NCI-H2081 treated with DMSO at 0.1 percent for 48 hours (cell line): ENCODE measurements at places on chromosomes 3 and 15.

GRCh38 chr3:107740992-107741896 lies 218.5 kb downstream of the BBX start:
- no peak for DNase-seq

- DNase-seq = no peak
Measured at GRCh38 chr3:28836199-28836598, 444.7 kb upstream of the RBMS3 start.

DNA sequence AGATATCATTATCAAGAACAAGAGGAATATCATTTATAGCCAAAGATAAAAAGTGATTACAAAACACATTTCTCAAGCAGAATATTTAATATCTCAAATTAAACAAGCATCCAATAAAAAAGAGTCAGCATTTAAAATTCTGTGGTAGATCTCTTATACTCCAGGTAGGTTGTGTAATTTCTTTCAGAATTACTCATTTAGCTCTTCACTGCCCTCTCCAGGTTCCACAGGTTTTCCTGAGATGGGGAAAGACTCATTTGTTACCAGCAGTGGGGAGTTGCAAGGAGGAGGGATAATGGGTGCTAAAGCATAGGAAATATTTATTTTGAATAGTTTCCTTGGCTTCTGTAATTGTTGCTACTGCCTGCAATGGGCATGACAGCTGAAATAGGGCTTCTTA lies 83.1 kb upstream of the RASGRP1 start:
- no peak for DNase-seq

DNA sequence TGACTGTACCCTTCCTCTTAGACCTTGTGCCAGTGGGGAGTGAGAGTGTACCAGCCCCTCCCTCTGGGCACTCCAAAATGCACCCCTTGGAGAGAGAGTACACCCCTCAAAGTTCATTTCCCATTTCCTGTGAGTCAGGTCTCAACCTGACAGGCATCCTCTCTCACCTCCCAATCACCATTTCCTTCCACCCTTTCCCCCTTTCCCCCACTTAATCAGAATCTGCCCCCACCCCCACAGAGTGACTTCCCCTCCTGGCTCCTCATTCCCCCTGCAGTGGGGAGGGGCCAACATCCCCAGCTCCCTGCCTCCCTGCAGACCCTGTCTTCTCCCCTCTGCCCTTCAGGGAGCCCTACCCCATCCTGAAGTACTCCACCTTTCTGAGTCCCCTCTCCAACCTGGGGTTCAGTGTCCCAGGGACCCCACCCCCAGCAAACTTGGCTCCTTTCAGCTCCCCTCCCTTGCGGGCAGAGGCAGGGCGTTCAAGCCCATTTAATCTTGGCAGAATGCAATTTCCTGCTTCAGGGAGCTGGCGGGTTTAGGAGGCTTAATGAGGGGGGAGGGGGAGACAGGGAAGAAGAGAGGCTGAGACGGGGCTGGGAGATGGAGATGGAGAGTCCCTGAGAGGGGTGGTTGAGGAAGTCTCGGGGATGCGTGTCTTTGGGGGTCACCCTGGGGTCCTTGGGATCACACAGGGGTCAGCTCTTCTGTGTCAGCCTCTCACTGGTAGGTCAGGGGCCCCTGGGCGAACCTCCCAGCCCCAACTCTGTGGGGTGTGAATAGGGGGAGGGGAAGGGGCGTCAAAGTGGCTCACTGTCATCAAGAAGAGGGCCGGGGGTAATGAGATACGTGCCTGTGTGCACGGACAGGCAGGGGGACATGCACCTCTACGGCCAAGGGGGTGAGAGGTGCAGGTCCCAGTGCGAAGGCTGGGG lies 16.6 kb upstream of the SEMA3F start:
- no peak for DNase-seq

GRCh38 chr3:112670824-112671223 lies 29.9 kb upstream of the CCDC80 start:
- DNase-seq = no peak

GRCh38 chr3:194089357-194090177 lies 46.4 kb upstream of the HES1 start:
- DNase-seq = no peak

DNA sequence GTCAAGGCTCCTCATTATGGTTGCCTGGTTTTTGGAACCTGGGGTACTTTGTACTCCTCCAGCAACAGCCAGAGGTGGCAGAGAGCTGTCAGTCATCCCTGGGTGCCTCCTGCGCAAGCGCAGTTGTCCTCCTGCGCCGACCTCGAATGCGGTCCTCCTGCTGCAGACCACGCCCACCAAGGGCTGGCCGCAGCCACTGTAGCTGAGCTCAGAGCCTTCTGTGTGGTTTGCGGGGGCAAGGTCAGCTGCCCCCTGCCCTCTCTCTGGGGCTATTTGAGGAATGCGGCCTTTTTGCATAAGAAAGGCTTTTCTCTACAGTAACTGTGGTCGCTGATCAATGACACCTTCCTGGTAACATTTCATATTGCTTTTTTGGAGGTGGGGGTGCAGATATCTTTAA lies 131.3 kb upstream of the SNRPN start:
- DNase-seq = no peak

DNA sequence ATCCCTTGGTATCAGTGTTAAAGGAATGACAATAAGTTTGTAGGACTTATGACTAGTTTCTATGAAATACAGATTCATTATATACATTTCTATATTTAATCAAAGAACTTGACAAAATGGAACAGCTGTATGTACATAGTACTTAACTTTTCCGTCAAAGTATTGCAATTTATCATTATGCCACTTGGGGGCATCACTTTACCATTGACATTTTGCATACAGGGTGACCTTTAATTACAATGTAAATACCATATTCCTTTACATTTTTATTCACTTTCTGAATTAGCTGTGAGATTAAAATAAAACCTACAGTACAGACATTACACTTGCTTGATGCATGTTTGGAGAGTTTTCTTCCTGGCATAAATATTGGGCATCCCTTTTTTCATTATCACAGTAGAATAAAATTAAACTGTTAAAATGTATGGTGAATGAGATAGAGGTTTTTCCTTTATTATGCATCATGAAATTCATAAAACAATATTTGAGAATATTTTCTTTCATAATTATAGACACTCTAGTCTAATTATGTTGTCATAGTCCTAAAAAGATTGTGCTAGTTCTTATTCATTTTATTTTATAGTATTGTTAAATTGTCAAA lies 6.9 kb downstream of the NEK11 start:
- DNase-seq = peak; percentile 44

DNA sequence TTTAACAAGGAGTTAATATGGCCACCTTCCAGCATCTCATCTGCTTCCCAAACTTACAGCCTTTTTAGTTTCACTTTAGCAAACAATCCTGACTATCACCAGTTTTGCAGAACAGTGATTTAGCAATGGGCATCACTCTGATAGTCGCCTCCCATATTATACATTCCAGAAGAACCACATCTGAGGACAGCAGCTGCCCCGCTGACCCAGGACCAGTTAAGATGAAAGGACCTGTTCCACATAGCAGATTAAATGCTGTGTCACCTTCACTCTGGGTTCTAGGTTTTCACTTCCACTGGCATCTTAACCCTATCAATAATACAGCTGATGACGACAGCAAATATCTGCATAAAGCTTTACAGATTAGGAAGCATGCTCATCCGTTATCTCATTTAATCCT lies 99.8 kb downstream of the TRIM69 start:
- no peak for DNase-seq

DNA sequence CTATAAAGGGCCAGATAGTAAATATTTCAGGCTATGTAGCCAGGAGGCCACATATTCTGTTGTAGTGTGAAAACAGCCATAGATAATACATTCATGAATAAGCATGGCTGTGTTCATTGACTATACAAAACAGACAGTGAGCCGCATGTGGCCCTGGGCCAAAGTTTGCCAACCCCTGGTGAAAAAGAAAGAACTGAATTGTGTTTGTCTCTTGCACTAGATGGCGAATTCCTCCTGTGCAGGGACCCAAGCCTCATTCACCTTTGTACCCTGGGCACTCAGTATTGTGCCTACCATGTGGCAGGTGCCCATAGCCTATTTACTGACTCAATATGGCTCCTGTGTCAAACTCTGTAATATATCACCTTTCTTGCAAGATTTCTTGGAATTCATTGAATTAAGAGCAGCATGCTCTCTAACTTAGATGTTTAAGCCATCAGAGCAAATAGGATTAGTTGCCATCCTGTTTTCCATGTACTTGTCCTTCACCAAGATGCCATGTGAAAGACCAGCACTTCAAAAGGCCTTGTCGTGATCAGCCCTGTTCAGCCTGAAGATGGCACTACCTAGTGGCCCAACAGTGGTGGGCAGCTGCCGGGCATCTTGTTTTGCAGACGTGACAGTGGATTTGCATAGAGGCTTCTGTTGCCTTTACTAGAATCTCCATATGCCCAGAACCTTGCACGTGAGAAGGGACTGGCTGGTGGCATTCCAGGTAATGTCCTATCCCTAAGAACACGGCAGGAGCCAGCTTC lies 50.9 kb upstream of the CMTM7 start:
- DNase-seq = no peak

DNA sequence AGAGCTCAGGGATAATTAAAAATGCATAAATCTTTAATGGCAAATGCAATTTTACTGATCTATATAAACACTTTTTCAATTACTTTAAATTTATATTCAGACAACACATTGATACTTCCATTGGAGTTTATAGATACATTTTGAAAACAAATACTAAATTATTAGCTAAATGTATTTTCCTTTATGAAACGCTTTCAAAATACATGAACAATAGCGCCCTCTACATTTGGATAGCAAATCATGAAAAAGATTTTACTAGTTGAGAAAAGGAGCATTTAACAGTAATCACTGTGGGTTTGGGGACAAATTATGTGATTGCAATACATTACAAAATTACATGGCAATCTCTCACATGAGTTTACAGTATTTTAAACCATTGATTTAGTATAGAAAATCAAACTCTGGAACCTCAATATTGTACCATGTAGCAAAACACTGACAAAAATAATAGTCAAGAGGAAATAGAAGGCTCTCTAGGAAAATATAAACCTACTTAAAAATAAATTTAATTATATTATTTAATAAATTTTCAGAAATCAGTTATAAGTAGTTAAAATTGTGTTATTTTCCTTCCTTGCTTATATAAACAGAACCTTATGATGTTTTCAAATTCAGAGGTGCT lies 207.9 kb downstream of the ZIC1 start:
- peak; percentile 45 for DNase-seq
